ENCODE measurements at places on chromosomes 16 and 17.

DNA sequence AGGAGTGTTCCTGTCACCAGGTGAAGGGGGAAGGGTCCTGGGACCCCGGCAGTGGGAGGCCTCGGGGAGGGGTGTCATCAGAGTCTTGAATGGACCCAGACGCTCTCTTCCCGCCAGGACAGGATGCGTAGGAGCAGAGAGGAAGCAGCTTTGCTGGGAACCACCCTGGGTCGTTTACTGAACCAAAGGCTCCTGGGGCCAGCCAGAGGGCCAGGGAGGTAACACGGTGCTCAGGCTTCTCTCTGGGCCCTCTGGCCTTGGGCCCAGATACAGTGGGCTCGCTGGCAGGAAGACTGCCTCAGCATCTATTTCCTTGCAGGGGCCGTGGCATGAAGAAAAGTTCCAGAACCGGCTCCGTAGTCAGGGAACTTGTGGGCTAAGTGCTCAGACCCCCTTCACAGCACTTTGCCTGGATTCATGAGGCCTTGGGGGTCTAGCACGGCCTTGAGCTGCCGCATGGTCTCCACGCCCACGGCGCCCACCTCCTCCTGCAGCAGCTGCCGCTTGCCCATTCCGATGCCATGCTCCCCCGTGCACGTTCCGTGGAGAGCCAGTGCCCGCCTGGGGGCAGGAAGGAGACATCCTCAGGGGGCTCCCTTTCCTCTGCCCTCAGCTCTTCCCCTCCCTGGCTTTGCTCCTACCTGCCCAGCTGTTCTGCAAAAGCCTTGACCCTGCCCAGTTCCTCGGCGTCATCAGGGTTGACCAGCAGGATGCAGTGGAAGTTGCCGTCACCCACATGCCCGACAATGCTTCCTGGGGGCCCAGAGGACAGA is 4.4 kb downstream of the LDHD start:
- no peak for DNase-seq

GRCh38 chr16:85610446-85611193 is 2.5 kb upstream of the GSE1 start:
- no peak for DNase-seq

DNA sequence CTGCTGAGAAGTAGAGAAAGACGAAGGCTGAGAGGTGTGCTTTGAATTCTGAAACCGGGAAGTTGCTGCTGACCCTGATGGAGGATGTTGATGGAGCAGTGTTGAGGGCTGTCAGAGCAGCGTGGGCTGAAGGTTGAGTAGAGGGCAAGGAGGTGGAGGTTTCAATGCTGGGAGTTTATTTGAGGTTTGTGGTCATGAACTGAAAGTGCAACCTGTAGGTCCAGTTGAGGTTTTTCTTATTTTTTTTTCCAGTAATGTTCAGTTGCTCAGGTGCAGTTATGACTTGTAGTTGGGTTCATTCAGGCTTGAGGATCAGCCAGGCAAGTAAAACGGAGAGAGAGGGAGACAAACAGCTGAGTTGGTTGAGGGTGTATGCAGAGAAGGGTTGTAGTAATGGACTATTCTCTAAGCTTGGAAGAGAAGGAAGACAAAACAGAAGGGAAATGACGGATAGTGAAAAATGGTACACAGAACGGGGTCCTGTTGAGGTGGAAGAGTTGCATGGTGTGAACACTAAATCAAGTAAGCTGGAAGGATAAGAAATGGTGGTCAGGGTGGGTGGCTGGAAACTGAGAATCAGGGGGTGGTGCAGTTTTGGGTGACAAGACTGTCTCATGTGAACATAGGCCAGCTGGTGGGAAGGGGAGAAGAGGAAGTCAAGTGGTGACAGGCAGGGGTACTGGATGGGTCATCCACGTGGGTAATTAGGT is 8.7 kb upstream of the UBE2G1 start:
- no peak for DNase-seq

DNA sequence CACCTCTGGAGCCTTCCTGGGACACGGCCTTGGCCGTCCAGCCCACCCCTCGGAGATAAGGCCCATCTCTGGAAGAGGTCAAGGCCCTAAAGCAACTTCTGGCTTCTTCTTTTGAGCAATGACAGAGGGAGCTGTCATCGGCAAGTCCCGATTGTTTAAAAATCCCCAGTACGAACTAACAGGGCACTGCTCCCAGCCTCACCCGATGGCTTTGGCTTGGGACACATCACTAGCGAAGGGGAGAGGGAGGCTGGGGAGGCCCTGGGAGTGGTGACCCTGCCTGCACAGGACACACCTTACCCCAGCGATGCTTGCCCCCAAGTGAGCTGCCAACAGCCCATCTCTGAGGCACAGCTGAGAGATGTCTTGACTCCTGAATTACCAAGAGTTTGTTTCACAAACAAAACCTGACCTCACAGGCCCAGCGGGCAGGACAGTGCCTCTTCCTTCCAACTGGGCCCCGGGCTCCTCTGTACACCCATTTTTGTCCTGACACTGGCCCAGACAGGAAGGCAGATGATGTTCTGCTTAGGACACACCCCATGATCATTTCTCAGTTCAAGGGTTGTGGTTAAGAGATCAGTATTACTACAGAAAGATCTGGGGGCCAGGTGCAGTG is 4.8 kb downstream of the SYNGR2 start:
- DNase-seq = no peak

DNA sequence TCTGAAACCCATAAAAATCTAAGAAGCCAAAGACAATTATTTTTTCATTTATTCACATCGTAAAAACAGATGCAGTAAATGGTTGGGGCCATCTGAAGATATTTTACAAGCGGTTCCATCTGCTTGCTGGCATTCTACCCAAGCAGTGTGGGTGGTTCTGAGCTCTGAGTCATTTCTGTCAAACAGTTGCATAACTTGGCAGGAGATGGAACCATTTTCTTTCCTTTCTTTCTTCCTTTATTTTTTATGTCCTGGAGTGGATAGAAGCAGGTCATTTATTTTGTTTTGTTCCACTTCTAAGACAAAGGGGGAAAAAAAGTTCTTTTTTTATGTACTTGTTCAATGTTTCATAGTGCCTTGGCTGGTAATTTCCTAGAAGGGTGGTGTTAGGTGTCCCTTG is 1151.9 kb upstream of the GOT2 start:
- DNase-seq = peak; percentile 28

- no peak for DNase-seq
Observed at GRCh38 chr17:50527949-50528474, 4.5 kb upstream of the EPN3 start.

- no peak for DNase-seq
Observed at GRCh38 chr16:75413951-75414350, 19.4 kb downstream of the CFDP1 start.

GRCh38 chr17:41352597-41353366 is 2.2 kb upstream of the KRT33A start:
- DNase-seq = no peak

- DNase-seq = no peak
Observed at GRCh38 chr16:86791287-86792035, 213.1 kb downstream of the FOXL1 start.

- no peak for DNase-seq
Observed at GRCh38 chr16:67951485-67951884, 7.6 kb upstream of the LCAT start.

GRCh38 chr16:72921106-72921505 is 126.8 kb downstream of the ZFHX3 start:
- DNase-seq = no peak

DNA sequence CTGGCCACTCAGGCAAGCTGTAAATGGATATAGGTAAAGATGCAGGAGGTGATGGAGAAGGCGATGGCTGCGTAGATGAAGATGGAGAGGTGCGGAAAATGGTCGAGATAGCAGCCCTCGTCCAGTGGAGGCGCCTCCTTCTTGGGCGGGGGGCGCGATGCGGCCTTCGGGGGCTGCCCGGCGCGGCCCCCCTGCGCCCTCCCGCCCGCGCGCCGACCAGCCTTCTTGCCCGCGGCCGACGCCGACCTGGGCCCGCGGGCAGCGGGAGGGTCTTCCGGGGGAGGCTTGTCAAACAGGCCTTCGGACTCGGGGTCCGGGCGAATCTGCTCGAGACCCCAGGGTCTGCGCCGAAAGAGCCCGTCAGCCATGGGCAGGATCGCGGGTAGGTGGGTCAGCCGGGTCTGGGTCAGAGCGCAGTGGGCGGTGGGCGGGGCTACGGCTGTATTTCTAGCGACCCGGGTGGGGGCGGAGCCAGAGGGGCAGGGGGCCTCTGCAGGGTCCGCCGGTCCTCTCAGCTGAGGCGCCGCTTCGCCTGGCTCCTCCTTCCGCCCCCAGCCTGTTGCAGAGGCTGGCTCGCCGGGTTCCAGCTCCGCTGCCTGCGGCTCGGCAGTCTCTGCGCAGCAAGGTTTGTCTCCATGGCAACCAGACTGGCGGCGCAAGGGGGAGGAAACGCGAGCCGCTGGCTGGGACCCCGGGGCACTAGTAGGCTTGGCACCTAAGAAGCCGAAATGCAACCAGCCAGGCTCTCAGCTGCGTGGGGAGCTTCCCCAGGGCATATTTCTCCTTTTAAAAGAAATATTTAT is 14.4 kb downstream of the MIS12 start:
- DNase-seq = peak; percentile 86

GRCh38 chr16:3129137-3130131 is 5.4 kb upstream of the ZNF213 start:
- DNase-seq = peak; percentile 80

DNA sequence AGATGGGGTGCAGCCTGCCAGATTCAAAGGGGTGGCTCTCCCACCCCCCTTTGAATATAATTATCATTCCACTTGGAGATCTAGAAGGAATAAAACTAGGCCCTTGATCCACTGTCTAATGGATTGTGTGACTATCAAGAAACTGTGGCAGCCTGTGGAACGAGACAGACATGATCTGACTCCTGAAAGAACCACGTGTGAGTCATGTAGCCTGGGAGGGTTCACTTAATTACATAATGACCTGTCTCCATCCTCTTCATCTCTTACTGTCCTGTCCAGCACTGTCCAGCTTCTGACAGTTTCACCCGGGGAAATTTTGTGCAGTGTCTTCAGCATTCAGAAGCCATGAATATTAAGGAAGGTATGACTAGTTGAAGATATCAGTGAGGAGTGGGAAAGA is 43.3 kb upstream of the CDH13 start:
- DNase-seq = no peak

GRCh38 chr17:54177606-54178308 is 355.0 kb downstream of the KIF2B start:
- DNase-seq = no peak

GRCh38 chr17:36687736-36688135 is 86.4 kb downstream of the MRM1 start:
- no peak for DNase-seq

DNA sequence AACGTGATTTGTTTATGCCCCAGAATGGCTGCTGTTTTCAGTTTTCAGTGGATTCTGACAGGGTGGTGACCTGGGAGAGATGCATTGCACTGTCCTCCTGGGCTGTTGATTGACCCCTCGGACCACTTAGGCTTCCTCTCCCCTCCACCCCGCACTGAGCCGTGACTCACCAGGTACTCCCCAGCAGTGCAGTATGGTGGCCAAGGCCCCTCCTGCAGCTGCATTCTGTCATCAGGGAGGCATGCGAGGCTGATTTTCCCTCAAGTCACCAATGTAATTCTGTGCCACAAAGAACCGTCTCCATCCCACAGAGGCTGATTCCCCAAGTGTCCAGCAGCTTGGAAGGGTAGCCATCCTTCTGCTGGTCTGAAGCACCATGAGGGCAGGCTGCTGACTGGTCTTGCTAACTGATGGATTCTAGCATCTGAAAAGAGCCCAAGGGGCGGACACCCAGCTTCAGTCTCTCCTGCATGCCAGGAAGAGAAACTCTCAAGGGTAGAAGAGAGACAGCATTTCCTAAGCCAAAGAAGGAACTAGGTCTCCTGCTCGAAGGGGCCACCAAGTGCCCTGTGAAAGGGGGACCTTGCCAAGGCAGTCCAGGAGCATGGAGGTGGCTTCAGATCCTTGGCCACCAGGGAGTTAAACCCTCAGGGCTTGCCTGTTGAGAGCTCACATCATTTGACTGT is 148.1 kb downstream of the SOCS1 start:
- DNase-seq = no peak

DNA sequence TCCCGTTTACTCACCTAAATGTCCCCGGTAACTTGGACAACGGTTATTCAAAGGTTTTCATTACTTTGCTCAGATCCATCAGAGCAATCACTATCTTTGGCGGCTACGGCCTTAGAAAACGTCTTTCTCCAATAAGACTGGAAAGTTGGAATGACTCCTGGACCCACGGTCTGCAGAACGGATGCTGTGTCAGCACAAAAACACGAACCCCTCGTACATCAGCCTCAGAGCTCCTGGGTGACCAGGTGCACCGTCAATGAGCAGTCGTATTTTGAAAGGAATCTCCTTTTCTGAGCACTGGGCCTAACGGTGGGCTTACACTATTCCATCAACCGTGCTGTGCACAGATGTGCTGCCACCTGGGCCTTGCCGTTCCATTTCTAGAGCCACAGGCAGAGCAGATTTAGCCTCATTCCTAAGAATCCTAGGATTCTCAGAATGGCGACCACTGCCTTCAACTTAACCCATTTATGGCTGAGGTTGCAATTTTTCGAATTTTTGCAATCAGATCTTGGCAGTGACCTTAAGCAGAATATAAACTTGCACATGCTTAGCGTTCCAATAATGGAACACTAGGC is 110.8 kb upstream of the ZNF750 start:
- DNase-seq = no peak

Measured in SK-N-MC (cell line).